Central memory CD8-positive, alpha-beta T cell (primary cell): ENCODE measurements at places on chromosomes 4 and X.

DNA sequence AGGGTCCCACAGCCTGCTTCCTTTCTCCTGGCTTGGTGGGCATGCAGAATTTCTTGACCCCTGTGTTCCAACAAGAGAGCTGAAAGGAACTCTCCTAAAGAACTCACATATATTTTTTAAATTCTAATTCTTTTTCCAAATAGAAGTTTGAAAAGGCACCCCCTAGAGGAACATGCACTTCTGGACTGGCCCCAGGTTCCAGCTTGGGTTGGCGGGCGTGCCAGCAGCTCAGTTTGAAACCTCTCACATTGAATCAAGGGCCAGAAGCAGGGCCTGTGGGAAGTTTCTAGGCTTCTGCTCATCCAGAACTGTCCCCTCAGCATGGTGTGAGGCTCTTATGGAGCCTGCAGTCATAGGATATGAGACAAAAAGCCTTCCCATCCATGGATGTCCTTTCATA lies 132.6 kb downstream of the ATG4A start:
- DNase-seq = no peak

- DNase-seq = no peak
These were observed 115.8 kb upstream of the DDIT4L start for GRCh38 chr4:100306018-100306417.

- DNase-seq = no peak
These were observed 59.0 kb downstream of the ING2 start for GRCh38 chr4:183563874-183564273.

GRCh38 chr4:51853027-51853682 lies 10.2 kb downstream of the DCUN1D4 start:
- DNase-seq = no peak

GRCh38 chr4:140004549-140004895 lies 149.5 kb downstream of the MAML3 start:
- no peak for DNase-seq

DNA sequence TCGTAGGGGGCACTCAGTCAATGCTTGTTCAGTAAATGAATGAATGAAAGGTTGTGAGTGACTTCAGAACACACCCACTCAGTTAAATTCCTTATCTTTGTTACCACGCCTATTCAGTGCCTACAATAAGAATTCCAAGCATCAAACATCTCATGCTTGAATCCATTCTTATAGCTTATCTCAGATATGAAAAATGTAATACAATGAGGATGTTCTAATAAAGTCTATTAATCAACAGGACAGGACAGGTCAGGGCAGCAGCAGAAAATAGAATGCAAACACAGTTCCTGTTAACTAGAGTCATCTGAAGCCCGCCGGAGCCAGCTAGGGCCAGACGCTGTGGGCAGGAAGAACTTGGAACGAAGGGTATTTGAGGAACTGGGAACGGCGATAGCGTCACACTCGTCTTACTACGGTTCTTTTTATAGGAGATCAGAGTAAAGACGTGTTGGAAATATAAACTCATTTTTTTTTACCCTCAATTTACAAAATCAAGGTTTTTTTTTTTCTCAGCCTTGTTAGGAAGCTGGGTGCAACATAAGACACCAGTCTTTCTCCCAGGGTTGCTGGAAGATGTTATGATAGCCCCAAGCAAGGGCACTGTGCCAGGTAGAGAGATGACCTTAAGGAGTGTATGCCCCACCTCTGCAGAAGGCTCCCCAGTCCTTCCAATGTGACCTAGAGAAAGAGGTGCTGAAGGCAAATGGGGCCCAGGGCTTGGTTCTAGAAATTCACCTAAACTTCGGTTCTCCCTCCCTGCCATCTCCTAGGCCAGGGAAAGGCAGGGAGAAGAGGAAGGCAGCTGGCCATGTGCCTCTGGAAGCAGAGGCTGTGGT lies 48.3 kb downstream of the SEL1L3 start:
- DNase-seq = no peak

GRCh38 chr4:111208970-111209369 lies 586.1 kb upstream of the PITX2 start:
- DNase-seq = no peak

- DNase-seq = no peak
These were observed 211.7 kb upstream of the AGTR2 start for GRCh38 chrX:115958687-115959359.

GRCh38 chr4:148355442-148356123 lies 86.6 kb downstream of the NR3C2 start:
- DNase-seq = no peak

DNA sequence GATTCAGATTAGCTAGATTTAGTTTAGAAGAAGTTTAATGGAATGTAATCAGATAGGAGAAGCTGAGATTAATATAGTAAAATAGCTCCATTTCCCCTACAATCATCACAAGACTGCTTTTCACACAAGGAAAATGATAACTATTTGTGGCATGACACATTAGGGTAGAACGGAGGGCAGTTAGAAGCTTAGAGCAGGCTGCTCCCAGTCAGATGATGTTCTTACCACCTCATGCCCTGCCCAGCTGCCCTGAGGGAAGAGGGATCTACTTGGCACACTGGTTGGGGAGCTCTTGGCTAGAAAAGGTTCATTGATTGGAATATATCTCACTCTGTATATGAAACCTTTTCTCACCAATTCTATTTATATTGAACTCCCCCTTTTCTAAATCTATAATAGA lies 180.7 kb upstream of the IL15 start:
- DNase-seq = no peak

GRCh38 chrX:146189371-146189770 lies 371.7 kb downstream of the SLITRK2 start:
- DNase-seq = no peak

DNA sequence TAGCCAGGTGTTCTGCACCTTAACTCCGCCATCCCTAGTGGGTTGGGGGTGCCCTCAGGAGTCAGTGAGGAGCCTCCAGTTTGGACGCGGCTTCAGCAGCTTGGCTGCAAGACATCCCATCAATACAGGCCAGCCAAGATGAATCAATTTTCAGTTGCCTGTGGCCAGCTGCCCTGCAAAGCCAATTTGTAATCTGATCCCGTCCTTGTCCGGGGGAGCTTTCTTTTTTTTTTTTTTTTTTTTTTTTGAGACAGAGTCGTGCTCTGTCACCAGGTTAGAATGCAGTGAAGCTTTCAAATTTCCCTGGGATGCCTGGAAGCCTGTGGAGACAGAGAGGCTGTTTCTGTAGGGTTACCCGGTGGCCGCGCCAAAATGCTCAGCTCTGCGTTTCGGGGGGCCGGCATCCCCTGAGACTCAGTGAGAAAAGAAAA lies 192.5 kb downstream of the ASMT start:
- no peak for DNase-seq

DNA sequence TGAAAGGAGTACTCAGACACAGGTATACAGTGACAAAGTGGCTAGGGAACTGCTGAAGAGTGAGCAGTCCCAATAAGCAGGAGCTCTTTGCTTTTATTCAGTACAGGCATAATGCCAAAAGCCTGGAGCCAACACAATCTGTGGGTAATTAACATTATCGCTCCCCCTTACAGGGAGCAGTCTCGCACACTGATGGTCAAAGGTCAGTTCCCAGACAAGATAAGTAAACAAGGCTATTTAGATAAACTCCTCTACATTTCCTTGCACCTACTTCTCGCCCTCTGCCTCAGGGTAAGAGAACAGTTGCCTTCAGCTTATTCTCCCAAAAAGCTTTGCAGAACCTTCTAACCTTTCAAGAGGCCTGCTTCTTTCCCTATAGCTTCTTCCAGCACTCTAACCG lies 73.9 kb upstream of the TAF9B start:
- no peak for DNase-seq

- DNase-seq = no peak
These were observed 18.7 kb upstream of the CXCL13 start for GRCh38 chr4:77586951-77587383.

DNA sequence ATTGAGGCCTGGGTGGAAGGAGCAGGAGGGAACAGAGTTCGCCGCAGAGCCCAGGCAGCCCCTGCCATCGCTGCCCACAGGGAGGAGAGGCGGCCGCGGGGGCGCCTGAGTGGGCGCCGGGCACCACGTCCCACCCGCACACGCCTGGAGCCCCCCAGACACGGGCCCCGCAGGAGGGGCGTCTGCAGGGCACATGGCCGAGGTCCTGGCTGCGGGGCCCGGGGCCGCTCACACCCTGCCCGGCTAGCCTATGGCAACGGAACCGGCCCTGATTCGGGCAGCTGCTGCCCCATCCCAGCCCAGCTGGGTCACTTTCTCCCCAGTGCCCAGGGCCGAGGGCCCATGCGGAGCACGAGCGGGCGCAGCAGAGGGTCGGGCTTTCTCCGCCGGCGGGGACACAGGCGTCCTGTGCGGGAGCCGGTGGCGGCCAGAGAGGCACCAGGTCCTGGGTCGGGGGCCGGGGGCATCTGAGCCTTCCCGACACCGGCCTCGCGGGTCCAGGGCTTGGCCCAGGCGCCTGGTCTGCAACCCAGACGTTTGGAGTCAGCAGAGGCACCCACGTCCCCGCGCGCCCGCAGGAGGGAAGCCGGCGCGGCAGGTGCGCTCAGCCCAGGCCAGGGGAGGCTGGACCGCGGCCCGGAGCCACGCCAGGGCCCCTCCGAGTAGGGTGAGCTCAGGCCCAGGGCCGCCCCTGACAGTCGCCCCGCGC lies 91.2 kb downstream of the FAM53A start:
- DNase-seq = no peak

- no peak for DNase-seq
These were observed 99.8 kb downstream of the MTMR1 start for GRCh38 chrX:150792949-150793527.

- DNase-seq = no peak
These were observed 25.6 kb upstream of the MMRN1 start for GRCh38 chr4:89868999-89869589.

DNA sequence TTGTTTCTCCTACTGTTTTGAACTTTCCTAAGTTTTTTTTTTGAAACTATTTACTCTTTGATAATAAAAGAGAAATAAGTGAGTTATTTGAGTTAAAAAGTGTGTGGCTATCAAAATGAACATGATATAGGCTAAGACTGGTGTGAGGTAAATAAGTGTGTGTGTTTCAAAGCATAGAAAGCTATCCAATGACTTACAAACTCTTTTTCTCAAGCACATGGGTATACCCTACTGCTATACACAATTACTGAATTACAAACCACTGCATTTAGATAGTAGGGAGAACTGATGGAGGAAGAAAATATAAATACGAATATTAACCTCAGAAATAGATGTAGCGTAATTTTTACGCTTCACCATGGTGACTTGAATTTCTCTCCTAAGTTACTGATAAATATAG lies 305.8 kb upstream of the ANXA10 start:
- DNase-seq = no peak

GRCh38 chrX:24619647-24620046 lies 27.5 kb downstream of the PCYT1B start:
- DNase-seq = no peak

DNA sequence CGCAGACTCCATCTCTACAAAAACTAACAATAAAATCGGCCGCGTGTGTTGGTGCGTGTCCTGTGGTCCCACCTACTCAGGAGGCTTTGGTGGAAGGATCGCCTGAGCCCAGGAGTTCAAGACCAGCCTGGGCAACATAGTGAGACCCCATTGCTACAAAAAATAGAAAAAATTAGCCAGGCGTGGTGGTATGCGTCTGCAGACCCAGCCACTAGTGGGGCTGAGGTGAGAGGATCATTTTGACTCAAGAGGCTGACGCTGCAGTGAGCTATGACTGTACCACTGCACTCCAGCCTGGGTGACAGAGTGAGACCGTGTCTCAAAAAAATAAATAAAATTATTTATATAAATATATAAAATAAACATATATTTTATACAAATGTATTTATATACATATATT lies 22.3 kb downstream of the ASMTL start:
- DNase-seq = no peak

GRCh38 chr4:163816494-163816893 lies 322.0 kb downstream of the TMA16 start:
- DNase-seq = no peak

DNA sequence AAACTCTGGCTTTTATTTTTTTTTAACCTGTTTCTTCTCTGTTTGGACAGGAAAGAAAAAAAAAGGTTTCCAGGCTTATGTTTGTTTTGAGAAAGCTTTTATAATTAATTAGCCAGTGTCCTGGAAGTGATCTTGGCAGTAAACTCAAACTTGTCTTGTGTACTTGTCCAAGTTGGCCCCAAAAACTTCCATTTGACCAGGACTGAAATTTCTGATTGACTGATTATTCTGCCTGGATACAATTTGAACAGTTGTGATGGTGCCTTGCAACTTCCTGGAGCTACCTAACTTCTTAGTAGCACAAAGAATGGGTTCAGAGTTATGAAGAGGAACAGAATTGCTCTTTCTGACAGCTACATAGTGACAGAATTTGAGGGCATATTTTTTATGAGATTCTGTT lies 62.0 kb downstream of the SLC4A4 start:
- no peak for DNase-seq

- no peak for DNase-seq
These were observed 78.8 kb upstream of the TEX13A start for GRCh38 chrX:105299286-105299685.

GRCh38 chrX:45142185-45142584 lies 58.5 kb downstream of the DIPK2B start:
- DNase-seq = no peak

DNA sequence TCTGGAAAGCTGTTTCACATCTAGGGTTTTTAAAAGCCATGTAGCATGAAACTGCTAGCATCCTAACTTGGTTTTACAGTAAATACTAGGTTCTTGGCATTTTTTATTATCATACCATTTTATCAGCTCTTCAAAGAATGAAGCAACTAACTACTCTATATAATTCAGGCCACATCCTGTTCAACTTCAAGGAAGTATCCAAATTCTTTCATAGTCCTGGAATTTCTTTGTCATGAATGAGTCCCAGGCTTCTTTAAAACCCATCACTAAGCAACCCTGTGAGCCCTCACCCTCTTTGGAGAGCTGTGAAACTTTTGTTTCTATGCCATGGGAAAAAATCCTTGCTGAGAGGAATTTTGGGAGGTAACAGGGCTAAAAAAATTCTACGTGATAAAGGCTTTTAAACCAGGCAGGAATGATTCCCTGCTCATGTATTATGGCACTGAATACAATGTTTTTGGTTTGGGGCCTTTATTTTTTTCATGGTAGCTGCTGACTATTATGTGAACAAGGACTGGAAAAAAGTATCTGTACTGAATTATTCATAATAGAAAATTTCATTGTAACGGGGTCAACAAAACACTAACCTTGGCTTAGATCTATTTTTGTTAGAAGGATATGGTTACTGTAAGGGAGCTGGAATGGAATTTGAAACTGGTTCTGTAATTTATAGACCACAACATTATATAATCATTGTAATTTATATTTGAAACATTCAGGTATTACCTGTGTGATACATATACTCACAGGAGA lies 164.9 kb downstream of the DCTD start:
- no peak for DNase-seq

DNA sequence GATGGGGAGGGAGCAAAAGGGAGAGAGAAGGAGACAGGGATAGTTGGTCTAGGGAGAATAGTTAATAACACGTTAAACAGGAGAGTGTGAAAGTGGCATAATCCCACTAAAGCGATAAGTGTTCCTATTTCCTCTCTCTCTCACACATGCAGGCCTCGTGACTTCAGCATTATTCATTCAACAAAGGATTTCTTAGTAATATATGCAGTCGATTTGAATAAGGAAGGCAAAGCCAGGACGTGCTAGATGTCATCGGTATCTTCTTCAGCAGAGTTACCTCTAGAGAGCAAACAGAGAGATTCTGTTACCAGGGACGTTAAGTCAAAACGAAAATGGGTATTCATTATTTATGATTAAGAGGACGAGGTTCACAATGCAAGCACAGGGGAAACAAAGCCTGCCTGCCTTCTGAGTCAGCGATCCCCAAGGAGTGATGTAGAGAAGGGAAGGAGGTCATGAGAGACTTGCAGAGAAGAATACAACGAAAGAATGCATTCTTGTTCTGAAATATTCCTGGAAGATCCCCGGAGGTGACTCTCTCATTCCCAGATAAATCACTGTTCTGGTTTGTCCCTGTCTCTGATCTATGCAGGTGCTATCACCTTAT lies 1048.4 kb downstream of the NLGN4X start:
- DNase-seq = no peak

- DNase-seq = no peak
These were observed 111.7 kb downstream of the CHRNA9 start for GRCh38 chr4:40446839-40447238.
